ENCODE measurements at places on chromosomes 12 and 14.

- DNase-seq: no peak
These were observed 49.6 kb upstream of the COL2A1 start for GRCh38 chr12:48053883-48054282.

DNA sequence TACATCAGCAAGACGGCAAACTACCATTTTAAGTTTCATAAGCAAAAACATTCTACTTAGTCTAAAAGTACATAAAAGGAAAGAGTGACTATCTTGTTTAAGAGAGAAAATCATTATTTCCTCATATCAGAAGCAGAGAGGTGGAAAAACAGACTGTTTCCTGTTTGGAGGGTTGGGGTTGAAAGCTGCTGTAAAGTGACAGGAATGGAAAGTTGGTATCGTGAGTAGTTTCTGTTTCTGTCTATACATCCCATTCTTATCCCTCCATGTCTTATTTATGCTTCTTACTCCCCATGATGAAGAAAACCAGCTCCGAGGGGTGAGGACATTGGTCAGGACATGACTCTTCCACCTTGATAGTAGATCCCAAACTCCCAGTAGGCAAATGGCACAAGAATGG is 216.5 kb downstream of the EGLN3 start:
- DNase-seq: no peak

DNA sequence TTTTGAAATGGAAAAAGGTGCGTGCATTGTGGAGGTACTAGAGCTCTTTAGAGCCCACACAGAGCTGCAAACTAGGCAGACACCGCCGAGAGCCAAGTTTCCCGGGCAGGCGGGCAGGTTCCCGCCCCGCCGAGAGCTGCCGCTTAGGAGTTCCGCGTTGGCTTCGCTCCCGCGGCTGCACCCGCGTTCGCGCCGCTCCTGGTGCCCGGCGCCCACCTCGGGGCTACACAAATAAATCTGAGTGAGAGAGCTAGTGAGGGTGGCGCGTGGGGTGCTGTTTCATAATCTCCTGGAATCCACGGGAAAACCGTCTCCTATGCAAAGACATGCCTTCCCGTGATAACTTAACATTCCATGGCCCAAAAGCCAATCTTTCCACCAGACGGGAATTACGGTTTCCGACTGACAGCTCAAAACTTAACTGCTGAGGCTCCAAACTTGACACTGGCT is 645 bp downstream of the KITLG start:
- no peak for DNase-seq

- DNase-seq: no peak
These were observed 240.0 kb downstream of the DIO2 start for GRCh38 chr14:79971330-79971729.

DNA sequence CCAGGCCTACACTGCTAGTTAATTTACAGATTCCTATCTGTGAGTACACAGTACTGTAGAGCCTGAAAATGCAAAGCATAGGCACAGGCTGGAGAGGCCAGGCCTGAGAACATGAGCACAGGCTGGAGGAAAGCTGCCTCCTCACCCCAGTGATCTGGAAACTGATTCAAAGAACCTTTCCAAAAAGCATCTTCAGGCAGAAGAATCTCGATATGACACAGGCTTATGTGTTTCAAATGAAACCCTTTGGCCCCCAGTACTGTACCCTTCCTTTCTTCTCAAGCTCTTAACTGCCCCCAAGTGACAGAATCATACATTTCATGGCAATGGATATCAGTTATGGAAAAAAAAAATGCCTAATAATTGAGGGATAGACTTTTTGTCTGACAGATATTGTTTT is 122.0 kb downstream of the KCNC2 start:
- no peak for DNase-seq
